ENCODE measurements at places on chromosomes 4 and X.

DNA sequence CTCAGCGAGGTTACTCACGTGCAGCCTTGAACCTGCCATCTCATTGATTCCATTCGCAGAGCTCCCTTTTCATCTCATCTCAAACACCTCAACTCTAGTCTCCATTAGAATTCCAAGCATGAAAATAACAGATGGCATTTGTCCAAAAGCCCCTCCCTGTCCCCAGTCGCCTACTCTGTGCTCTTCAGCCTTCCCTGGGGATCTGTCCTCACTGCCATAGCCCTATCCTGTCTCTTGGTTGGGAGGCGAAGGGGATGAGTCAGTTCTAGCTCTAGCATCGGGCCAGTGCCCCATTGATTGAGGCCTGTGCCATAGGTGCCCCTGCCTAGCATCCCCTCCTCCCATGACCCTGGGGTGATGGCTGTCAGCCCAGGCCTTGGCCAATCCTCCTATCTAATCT, 134.0 kb upstream of the PJA1 start:
- no peak for DNase-seq

DNA sequence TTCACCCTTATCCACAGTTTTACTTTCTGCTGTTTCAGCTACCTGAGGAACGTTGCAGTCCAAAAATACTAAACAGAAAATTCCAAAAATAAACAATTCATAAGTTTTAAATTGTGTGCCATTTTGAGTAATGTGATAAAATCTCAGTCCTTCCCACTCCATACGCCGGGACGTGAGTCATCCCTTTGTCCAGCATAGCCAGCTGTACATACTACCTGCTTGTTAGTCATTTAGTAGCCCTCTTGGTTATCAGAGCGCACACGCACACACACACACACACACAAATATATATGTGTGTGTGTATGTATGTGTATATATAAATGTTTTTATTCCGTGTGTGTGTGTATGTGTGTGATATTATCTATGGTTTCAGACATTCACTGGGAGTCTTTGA, 4.8 kb upstream of the CCSER1 start:
- DNase-seq, result no peak

DNA sequence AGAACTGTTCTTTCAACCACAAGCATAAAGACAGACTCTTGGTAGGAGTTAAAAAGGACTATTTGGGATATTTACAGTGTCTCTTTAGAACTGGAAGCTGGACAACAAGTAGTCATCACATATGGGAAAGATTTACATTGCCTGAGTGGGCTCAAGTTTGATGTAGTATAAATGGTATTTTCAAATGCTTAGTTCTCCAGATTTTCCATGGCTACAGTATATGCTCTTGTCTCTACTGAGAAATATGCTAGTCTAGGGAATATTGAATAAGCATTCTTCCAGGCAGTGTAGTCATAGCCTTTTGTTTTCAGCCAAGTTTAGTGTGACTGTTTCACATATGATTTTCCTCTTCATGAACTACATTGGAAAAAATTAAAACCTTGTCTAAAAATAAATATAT, 315.6 kb downstream of the ARHGAP24 start:
- no peak for DNase-seq

DNA sequence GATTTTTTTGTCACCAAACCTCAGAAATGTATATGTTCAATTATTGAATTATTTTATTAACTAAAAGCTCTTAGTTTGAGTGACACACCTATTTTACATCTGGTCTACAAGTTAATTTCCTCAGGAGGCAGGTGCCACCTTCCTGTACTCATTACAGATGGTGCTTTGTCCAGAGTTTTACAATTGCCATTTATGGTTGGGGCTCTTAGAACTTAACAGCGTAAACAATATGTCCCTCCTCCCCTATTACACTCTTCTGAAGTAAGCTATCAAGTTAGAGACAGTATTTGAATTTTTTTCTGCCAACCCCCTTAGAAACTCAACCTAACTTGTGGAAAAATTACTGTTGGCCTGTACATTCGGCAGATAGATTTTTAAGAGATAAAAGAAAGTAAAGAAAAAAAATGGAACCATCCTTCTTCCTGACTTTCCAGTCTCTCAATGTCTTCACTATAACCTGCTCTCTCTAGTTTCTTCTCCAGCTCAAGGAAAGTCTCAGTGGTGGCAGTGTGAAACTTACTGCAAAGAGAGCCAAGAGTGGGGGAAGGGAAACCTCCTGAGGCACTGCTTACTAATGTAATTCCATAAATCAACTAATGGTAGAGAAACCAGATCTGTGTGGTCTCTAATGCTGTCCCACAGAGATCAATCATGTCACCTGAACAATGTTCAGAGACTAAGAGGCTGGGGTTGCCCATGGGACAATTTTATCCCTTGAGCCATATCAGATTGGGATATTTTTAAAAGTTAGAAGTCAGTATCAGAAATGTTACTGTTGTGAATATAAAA, 7.8 kb downstream of the CXXC4 start:
- DNase-seq, result no peak

GRCh38 chrX:129840344-129840743, 3.3 kb downstream of the ZDHHC9 start:
- no peak for DNase-seq

DNA sequence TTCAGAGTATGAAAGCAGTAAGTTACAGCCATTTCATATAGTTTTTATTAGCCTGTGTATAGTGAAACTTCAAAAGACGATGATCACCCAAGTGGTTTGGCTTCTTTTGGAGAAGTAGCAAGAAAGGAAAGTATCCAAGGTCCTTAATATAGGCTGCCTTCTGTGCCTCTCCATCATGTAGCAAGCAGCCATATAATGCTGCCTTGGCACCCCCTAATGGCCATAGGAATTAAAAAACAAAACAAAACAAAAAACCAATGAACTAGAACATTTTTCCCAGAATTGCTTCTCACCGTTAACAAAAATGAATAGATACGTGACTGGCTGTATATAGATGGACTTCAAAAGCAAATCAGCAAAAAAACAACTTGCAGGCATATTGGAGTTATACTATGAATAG, 18.9 kb downstream of the LAMP2 start:
- DNase-seq, result no peak

- DNase-seq, result no peak
Observed at GRCh38 chr4:10441512-10441911, 15.7 kb downstream of the ZNF518B start.

GRCh38 chr4:88757067-88757466, 59.4 kb upstream of the NAP1L5 start:
- DNase-seq, result no peak

DNA sequence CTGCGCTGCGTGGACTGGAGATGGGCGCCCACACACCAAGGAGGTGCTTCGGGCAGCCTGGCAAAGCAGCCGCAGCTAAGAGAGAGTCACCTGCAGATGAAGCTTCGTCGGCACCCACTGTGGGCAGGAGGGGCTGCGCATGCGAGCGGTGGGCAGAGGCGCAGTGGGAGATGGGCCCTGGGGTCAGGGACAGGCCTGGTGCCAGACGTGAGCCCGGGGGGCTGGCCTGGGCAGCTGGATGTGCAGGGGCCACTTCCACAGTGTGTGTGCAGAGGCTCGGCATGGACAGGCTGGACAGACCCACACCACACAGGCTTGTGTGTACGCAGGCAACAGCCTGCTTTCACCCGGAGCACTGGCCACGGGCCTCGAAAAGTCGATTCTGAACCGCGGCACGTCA, 18.6 kb downstream of the CTBP1 start:
- DNase-seq, result no peak

DNA sequence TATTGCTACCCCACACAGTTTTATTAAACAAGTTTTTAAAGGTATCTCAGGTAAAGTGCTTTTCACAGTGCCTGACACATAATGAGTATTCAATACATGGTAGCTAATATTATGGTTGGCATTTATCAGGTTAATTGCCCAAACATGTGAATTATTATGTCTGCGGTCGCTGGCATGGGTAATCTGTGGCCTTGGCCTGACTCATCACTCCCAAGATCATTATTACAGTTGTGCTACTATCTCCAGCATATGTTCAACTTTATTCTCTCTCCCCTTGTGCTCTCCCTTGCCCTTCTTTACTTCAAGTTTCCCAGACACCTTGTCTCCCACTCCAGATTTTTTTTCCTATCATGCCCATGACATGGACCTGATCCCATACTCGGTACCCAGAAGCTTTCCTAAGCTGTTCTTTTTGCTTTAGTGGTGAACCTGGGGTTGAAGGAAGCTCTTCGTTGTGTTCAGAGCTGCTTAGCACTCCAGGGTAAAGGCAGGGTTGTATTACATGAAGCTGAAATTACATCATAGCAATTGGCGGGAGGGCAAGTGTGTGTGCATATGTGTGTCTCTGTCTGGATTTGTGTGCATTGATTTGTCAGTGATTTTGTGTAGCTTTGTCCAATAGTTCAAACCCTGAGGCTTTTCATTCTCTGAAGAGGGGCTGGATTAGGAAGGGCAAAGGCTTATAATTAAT, 176.5 kb upstream of the NRK start:
- DNase-seq, result no peak

GRCh38 chrX:37424000-37424429, 74.9 kb downstream of the PRRG1 start:
- no peak for DNase-seq

DNA sequence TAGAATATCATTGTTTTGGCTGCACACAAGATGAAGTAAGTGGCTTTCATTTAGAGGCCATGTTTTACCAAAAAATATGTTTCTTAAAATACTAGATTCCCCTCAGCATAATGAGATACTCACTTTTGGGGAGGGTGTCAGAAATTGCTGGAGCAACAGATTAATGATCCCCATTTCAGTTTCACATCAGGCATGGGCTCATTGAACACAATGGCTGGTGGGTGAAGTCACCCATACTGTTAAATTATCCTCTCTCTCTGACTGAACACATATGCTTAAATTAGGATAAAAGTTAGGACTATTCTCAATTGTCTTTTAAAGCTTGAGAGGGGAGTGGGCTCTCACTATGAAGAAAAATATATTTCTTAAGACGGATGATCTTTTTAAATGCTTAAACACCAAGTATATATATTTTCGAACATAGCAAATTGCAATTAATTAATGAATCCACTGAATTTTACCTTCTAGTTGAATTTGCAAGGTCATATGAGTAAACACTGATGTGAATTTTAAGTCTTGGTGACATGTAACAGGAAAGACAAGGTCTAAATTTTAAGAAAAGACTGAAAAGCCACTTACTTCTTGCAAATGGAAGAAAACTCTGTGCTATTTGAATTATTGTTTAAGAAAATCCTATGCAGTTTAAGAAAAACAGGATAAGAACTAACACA, 2.5 kb downstream of the GPM6A start:
- no peak for DNase-seq

DNA sequence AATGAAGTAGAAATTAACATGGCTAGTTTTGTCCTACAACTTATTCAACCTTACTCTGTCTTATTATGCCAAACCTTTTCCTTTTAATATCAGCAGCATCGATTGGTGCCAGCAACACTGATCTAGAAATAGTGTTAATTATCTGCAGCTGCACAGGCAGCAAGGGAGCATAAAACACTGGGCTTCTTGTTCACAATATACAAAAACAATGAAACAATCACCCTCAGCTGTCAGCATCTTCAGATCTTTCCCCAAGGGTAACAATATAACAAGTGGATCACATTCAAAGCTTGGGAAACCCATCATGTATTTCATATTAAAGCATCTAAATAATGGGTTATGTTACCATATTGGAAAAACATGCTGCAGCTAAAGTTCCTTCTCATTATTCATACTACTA, 238.1 kb downstream of the SPOCK3 start:
- DNase-seq, result no peak

DNA sequence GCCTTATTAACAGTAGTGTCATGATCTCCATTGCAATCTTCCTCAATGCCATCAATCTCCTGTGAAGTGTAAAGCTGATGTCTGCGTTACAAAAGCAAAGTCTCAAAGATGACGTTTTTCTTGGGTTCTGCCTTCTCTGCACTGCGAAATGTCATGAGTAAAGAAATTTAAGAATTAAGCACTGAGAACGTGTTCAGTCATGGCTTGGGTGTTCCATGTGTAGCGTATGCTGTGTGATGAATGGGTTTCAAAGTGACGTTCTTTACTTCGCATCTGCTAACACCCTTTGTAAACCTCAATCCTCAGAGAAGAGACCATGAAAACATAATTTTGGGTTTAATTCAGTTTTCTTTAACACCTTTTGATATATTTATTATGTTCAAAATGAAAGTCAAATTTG, 999 bp downstream of the NAP1L5 start:
- no peak for DNase-seq

GRCh38 chr4:122838034-122838433, 11.4 kb downstream of the FGF2 start:
- no peak for DNase-seq

GRCh38 chr4:77127215-77127614, 29.8 kb upstream of the CCNG2 start:
- DNase-seq, result no peak

GRCh38 chr4:86960557-86960961, 25.7 kb downstream of the AFF1 start:
- no peak for DNase-seq

GRCh38 chr4:138959097-138959815, 56.3 kb upstream of the NOCT start:
- no peak for DNase-seq

DNA sequence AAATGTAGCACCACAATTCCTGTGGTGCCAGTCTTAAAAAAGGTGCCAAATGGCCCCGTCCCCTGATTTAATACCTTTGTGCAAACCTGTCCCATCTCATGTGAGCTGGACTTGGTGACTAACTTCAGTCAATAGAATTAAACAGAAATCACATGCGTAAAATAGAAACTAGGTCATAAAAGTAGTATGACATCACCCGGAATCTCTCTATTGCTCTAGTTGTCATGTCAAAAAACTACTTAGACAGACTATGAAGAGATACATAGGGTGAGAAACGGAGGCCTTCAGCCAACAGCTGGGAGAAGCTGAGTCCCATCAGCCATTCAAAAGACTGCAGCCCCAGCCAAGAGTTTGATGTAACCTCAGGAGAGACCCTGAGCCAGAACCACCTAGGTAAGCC, 293.5 kb upstream of the HS3ST1 start:
- DNase-seq, result no peak

- DNase-seq, result no peak
Observed at GRCh38 chr4:10656988-10657387, 27.6 kb downstream of the CLNK start.

- DNase-seq, result no peak
Observed at GRCh38 chr4:19382993-19383756, 868.5 kb upstream of the SLIT2 start.

GRCh38 chr4:86019906-86020305, 339.9 kb downstream of the MAPK10 start:
- no peak for DNase-seq

DNA sequence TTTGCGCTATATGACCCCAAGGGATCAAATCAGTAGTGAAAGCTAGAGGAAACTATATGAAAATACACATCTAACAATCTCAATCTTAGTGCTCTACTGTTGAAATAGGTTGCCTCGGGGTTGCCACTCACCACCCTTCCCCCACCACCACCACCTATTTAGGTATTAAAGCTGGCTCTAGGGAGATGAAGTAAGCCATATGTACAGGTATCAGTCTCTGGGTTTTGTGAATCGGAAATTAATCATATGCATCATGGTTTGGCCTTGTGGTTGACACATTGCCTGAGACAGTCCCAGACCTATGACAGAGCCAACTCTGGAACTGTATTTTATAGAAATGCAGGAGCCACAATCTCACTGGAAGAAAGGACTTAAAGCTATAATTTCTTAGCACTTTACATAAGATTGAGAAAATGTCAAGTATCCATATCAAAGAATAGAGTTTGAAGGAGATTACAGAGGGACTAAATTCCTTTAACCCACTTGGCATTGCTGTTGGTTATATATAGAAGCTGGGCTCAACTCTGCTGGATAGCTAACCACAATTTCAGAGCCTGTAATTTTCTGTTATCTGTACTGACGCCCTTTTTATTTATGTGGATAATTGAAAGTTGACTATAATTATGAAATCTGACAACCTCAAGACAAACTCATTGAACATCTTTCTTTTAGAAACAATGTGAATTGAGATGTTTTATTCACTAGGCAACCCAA, 26.7 kb upstream of the BMP2K start:
- DNase-seq, result no peak
